HT-29 (cell line): ENCODE measurements at places on chromosomes 6 and 20.

- DNase-seq, result peak; percentile 66
These were observed 82.0 kb downstream of the OR2B2 start for GRCh38 chr6:27830212-27830599.

DNA sequence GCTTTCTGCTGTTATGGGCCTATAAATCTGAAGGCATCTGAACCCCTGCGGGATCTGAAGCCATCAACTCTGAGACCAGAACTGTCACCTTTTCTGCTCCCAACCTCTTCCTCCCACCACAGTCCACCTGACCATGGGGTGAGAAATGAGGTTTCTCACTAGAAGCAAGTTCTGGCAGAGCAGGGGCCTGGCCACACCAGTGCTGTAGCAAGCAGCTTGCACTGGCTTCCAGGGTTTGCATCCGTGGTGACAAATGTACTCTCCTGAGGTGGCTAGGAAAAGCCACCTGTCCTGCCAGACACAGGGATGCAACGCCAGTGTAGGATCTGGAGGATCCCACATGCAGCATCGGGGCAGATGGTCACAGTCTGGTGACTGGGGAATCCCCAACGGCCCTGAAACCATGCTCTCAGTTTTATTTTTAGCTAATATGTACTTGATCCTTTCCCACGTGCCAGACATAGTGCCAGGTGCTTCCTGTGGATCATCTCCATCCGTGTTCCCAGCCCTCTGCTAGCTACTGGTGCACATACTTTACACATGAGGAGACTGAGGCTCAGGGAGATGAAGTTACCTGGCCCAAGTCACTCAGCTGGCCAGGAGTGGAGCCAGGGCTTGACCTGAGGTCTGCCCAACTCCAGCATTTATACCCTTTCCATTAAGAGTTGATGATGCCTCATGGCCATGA is 122.1 kb upstream of the SPACA1 start:
- no peak for DNase-seq

DNA sequence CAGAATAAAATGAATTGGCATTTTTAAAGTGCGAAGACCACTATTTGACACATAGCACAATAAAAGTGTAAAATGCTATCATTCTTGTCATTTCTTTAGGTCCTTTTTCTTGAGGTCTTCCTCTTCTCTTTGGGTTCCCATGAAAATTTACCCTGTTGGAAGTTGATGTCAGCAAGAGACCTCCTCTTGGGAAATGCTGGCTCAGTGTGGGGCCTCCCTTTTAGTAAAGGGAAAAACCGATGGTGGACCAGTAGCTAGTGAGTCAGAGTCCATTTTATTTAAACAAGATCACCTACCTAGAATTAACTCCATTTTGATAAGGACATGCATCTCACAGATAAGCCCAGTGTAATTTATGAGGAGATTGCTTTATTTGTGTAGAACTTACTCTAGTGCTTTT is 37.7 kb upstream of the HLA-C start:
- DNase-seq, result no peak

DNA sequence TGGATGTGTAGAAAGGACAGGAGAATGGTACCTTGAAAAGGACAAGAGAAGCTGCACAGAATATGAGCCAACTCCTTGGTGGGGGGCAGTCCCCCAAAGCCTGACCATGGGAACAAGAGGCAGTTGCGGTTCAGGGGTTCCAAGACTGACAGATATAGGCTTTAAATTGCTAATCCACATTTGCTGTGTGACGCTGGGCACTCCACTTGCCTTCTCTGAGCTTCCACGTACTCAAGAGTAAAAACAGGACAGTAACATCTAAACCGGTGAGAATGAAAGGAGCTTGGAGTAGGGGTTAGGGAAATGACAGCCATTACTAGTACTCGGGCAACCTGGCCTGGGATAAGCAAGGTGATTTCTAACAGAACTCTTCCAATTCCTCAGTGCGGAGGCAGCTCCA is 57.9 kb upstream of the LRFN2 start:
- no peak for DNase-seq

DNA sequence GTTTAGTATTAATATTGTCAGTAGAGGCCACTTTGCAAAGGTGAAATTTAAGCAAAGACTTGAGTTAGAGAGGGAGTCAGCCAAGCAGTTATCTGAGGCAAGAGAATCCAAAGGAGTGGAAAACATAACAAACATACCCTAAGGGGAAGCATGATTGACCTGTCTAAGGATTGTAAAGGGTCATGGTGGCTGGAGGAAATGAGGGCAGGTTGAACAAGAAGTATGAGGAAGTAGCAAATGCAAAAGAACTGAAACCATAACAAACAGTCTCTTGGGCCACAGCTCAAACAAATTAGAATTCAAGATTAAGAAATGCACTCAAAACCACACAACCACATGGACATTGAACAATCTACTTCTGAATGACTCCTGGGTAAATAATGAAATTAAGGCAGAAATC is 103.2 kb downstream of the FBXO5 start:
- DNase-seq, result no peak

- no peak for DNase-seq
These were observed 87.4 kb downstream of the GJA1 start for GRCh38 chr6:121522771-121523386.

DNA sequence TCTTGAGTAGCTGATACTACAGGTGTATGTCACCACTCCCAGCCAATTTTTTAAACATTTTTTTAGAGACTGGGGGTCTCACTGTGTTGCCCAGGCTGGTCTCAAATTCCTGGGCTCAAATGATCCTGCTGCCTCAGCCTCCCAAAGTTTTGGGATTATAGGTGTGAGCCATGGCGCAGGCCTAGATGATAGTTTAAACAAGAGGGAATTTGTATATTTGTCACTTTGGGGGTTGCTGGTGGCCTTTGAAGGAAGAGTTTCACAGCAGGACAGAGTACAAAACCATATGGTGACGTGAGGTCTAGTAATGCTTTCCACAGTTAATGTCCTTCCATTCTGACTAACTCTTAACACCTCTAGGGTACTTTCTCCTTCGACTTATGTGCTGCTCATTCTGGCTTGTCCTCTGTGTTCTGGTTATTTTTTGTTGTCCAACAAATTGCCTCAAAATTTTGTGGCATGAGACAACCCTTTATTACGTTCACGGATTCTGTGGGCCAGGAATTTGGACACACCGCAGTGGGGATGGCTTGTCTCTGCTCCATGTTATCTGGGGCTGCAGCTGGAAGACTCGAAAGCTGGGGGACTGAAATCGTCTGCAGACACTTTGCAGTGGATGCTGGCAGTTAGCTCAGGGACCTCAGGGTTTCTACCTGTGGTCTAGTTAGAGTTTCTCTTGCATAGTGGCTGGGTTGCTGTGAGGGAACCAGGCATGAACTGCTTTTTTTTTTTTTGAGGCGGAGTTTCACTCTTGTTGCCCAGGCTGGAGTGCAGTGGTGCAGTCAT is 23.0 kb upstream of the IER3 start:
- DNase-seq, result no peak

DNA sequence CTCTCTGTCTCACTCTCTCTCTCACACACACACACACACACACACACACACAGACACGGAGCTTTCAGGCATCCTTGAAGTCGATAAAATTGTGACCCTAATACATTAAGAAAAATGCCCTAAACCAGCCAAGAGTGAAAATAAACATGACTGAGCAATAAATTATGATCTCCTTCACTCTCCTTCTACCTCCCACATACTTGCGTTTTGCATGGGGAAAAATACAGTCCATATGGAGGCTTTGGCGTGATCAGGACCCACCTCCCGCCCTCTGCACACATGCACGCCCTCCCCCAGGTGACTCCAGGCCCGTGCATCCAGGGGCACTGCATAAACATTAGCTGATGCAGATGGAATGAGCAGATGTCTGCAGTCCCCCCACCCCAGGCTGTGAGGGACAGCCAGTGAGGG is 114.2 kb upstream of the JARID2 start:
- DNase-seq, result no peak

- no peak for DNase-seq
These were observed 23.3 kb downstream of the NRSN1 start for GRCh38 chr6:24149296-24149695.

- peak; percentile 67 for DNase-seq
These were observed 19.0 kb downstream of the SMAP1 start for GRCh38 chr6:70686548-70687133.

DNA sequence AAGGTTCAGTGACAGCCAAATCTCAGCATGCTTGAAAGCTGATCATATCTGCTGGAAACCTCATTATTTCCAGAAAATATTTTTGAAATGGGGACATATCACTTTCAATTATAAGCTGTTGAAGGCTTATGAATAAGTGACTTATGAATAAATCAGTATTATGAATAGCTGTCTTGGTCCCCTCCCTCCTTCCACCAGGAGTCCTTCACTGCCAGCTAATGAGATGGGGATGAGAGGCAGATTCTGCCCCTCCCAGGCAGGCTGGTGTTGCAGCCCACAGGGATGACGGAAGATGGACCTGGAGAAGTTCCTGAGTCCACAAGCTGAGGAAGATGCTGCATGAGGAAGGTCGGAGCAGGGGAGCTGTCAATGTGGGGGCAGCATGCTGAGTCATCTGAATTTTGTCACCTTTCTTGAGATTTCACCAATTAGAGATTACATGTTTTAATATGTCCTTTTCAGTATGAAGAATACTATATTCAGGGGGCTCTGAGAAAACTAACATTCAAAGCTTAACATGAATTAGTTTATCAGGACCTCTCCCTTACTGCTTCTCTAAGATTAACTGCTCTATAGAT is 112.2 kb downstream of the DTNBP1 start:
- DNase-seq, result no peak

DNA sequence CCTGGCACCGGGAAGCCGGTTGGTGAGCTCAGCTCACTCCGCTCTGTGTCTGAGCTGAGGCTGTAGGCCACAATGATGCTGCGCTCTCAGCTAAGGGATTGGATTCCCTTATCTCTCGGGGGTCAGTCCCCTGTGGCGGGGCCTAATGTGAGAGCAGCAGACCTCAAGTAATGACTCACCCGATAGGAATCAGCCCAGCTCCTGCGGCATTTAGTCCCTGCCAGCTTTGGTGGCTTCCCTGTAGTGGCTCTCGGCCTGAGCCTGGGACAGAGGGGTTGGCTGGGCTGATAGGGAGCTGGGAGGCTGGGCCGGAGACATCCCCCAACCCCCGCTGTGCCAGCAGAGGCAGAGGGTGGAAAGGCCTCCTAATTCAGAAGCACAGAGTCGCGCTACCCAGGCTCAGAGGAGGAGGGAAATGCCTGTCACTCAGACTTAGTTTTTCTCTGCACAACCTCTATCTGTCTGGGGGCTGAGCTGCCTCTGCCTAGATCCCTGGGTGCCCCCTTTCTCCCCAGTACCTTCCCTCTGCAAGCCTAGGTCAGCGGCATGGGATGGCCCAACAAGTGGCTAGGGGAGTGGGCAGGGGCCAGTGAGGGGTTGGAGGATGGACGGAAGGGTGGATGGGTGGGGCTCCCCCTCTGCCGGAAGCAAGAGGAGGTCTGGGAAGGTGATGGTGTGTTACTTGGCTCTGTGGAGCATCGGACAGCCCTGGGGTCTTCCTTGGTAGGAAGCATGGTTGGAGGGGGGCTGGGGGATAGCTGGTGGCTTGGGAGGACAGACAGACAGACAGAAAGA is 92.2 kb downstream of the CDH22 start:
- peak; percentile 66 for DNase-seq

GRCh38 chr20:43739148-43739749 is 12.4 kb upstream of the GTSF1L start:
- no peak for DNase-seq

DNA sequence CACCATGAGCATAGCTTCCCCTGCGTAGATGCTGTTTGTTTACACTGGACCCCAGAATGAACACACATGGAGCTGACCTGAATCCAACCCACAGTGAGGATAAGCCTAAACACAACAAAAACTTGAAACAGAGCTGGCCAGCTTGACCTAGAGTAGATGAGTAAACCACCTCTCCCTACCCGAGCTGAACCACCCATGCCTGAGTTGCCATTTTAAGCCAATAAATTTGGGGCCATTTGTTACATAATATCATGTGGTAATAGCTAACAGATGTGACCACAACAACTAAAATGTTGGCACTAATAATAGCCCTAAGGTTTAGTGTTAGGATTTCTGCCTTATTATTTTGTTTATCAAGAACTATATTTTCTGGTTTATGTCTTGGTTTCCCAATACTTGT is 103.2 kb upstream of the GRIK2 start:
- DNase-seq, result no peak

- DNase-seq, result no peak
These were observed 52.4 kb upstream of the PLN start for GRCh38 chr6:118495485-118496280.
